IPS DF 6.9 (cell line): ENCODE measurements at places on chromosomes 6 and 20.

DNA sequence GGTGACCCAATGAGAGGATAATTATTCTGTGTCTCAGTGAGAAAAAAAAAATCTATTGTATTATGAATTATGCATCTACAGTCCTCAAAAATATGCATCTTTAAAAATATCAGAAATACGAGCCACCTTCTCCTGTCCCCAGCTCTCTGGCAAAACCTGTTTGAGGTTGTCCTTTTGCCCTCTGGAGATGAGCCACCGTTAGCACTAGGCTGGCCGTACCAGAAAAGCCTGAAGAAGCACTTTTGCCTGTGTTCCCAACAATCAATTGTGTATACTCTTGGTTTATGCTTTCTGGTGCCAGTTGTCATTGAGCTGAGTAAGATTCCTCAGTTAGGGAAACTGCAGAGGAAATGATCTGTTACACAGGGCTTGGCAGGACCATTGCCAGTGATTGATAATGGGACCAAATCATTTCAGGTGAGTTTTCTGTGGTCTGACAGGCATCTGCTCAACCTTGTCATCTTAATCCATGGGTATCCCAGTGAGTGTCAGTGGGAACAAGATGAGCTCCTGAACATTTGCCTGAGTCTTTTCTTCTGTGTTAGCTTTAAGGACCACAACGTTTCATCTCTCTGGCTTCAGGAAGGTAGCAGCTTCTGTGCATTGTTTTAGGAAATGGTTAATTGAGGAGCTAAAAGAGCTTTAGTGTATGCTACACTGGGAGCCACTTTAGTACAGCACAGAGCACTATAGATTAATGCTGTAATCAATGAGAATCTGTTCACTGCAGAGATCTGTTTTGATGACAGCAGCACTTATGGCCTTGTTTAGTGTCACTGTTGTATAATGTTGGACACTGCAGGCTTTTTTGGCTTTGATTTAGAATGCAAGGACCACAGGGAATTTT, 330.1 kb downstream of the RIMS1 start:
- H3K4me3 ChIP-seq, result no peak overlapping the region
- DNase-seq, result no peak
- no peak overlapping the region for H3K27ac ChIP-seq
- H3K4me1 ChIP-seq, result no peaks in the 10 kb centered on the region
- no peaks in the 10 kb centered on the region for H3K27me3 ChIP-seq

- H3K27me3 ChIP-seq, result no peaks in the 10 kb centered on the region
- H3K4me1 ChIP-seq, result peaks cover 2% of the 10 kb centered on the region; the same call in 1 of the 2 replicates
- no peaks in the 10 kb centered on the region for H3K36me3 ChIP-seq
- no peak overlapping the region for H3K4me3 ChIP-seq
These were observed 68.6 kb upstream of the CCN6 start for GRCh38 chr6:111985202-111985731.

DNA sequence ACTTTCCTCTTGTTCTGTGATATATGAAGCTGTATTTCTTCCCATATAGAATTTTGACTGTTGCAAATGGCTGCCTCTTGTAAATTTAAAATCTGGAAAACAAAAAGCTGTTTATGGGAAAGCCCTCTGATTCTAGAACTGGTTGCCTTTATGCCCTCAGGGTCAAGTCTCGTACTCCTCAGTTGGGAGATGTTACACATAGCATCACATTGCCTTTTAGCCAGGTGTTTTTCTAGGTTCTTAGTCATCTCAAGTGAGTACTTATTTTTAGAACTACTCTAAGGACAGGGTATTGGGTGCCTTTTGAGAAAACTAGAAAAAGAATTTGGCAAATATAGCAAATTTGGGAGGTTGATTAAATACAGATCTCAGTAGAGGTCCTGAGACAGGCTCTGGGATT, 58.5 kb downstream of the ANKS1A start:
- no peak for DNase-seq
- H3K4me3 ChIP-seq, result no peak overlapping the region
- no peaks in the 10 kb centered on the region for H3K36me3 ChIP-seq
- no peaks in the 10 kb centered on the region for H3K27me3 ChIP-seq
- H3K27ac ChIP-seq, result no peak overlapping the region

DNA sequence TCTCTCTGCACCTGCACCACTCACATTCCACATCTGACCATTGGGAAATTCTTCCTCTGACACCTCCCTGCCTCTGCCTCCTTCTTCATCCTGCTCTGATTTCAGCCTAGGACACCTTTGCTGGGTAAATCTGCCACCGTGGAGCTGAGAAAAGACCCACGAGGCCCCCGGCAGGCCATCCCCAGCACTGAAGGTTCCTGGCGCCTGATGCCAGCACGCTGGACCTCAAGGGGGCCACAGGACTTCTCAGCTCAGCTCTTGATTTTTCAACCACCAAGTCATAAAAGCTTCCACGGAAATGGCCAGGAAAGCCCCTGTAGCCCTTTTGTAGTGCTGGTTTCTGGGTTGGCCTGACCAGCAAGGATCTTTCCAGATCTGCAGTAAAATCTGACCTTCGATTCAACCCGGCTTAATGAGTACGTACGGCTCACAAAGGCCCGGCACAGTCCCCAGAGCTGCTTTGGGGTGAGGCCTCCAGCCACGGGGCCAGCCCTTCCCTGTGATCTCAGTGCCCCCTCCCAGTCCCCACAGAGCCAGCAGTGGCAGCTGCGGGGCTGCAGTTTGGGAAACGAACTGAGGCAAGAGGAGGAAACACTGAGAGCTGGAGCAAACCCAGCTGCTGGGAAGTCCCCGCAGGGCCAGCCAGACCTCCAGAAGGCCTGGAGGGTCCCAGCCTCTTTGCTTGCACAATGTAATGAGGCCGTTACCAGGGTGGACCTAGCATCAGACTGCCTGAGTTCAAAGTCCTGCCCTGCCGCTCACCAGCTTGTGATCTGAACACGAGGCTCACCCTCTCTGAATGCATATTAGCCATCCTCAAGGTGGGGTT, 157.5 kb downstream of the BMP7 start:
- no peaks in the 10 kb centered on the region for H3K27me3 ChIP-seq
- H3K4me3 ChIP-seq, result no peak overlapping the region; the same call in 1 of the 2 replicates
- H3K36me3 ChIP-seq, result no peaks in the 10 kb centered on the region; the same call in 1 of the 2 replicates

GRCh38 chr20:19562426-19562825, 195.6 kb upstream of the RIN2 start:
- DNase-seq, result no peak
- no peaks in the 10 kb centered on the region for H3K36me3 ChIP-seq
- H3K4me1 ChIP-seq, result no peaks in the 10 kb centered on the region
- H3K27ac ChIP-seq, result no peak overlapping the region
- H3K27me3 ChIP-seq, result no peaks in the 10 kb centered on the region

DNA sequence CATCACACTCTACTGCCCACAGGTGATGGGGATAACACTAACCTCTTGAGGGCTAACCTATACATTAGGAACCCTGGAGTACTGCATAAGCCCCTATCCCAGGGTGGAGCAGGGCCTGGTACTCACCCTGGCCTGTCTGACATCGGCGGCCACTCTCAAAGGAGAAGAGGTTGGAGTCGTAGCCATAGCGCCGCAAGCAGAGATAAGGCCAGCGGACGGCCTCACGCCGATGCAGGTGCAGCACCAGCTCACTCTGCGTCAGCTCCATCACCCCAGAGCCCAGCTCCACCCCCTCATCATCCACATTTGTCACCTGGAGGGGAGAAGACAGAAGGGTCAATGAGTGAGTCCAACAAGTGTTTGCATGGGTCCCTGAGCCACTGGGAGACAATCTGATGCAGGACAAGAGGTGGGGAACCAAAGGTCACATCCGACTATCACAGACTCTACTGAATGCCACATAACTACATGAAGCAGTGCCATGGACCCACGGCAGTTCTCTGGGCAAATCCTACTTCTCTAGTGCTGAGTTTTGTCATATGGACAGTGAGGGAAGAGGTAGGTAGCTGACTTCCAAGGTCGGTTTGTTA, 4.3 kb downstream of the FRS3 start:
- H3K4me1 ChIP-seq, result no peaks in the 10 kb centered on the region
- peaks cover 4% of the 10 kb centered on the region; the same call in 1 of the 2 replicates for H3K36me3 ChIP-seq
- no peaks in the 10 kb centered on the region for H3K27me3 ChIP-seq
- no peak overlapping the region for H3K4me3 ChIP-seq
- H3K27ac ChIP-seq, result no peak overlapping the region

DNA sequence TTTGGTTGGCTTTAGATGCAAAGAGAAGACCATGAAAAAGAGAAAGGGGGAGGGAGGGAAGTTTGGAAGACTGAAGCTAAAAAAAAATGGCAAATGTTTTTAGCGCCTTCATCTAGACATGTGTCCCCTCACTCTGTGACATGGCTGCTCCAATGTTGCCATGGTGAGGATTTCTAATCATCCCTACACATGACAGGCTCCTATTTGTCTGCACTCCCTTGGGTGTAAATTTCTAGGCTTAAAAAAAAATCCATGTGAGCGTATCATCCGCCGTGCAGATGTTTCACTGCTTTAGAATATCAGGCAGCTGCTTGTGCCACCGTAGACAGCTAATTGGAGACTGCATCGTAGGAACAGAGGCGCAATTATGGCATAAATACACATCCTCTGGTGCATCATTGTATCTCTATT, 761.1 kb upstream of the MMS22L start:
- H3K27ac ChIP-seq, result no peak overlapping the region
- H3K4me1 ChIP-seq, result peaks cover 8% of the 10 kb centered on the region; the same call in 1 of the 2 replicates
- H3K36me3 ChIP-seq, result no peaks in the 10 kb centered on the region
- H3K4me3 ChIP-seq, result no peak overlapping the region
- no peaks in the 10 kb centered on the region for H3K27me3 ChIP-seq
- no peak for DNase-seq

- H3K36me3 ChIP-seq, result no peaks in the 10 kb centered on the region
- H3K27me3 ChIP-seq, result no peaks in the 10 kb centered on the region
- H3K4me1 ChIP-seq, result no peaks in the 10 kb centered on the region
- no peak overlapping the region for H3K4me3 ChIP-seq
- DNase-seq, result no peak
- no peak overlapping the region for H3K27ac ChIP-seq
These were observed 30.3 kb downstream of the SCGN start for GRCh38 chr6:25682324-25682723.
